ENCODE measurements at places on chromosomes 2 and 18.

GRCh38 chr2:192940767-192941166, 746.0 kb upstream of the TMEFF2 start:
- no peak for DNase-seq

GRCh38 chr2:206502729-206503128, 59.4 kb downstream of the ADAM23 start:
- DNase-seq, result no peak

- DNase-seq, result peak; percentile 24
These were observed 16.7 kb upstream of the ADI1 start for GRCh38 chr2:3535794-3536681.

DNA sequence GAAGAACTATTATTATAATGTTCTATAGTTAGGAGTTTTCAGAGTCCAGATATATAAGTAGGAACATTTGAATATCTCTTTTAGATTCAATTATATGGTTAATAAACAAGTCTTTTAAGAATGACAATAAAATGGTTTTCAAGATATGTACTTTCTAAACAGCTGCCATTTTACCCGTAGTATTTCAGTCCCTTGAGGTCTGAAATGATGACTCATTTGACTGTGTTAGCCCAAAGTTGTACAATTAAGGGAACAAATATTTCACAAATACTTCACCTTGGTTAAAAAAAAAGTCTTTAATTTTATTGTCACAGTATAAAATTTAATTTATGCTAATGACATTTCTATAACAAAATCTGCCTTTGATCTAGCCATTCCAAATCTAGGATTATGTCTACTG, 91.6 kb upstream of the TANK start:
- no peak for DNase-seq

DNA sequence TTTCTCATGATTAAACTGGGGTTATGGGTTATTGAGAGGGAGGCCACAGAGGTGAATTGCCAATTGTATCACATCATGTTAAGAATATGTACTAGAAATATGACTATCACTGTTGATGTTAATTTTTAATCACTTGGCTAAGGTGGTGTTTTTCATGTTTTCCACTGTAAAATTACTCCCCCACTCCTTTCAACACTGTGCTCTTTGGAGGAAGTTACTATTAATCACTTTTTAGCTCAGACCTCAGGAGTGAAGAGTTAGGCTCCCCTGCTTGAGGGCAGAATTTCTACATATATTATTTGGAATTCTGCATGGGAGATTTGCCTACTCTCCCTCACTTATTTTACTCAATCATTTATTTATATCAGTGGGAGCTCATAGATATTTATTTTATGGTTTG, 76.0 kb upstream of the OSR1 start:
- DNase-seq, result no peak

DNA sequence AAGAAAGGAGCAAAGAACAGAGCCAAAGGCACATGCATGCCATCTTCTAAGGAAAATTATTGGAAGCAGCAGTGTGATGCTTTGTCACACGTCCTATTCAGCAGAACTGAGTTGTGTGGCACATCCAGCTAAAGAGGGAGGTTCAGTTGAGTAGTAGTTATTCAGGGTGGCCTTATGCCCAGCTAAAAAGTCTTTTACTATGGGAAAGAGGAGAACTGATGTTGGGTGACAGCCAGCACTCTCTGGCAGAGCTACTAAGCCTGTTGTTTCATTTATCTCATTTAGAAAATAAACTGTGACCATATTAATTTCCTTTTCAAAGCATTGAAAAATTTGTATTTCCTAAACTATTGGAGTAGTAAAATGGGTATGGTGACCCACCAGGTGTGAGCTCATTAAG, 18.5 kb downstream of the ITGA6 start:
- peak; percentile 30 for DNase-seq

GRCh38 chr2:134943540-134943939, 24.9 kb downstream of the CCNT2 start:
- no peak for DNase-seq

DNA sequence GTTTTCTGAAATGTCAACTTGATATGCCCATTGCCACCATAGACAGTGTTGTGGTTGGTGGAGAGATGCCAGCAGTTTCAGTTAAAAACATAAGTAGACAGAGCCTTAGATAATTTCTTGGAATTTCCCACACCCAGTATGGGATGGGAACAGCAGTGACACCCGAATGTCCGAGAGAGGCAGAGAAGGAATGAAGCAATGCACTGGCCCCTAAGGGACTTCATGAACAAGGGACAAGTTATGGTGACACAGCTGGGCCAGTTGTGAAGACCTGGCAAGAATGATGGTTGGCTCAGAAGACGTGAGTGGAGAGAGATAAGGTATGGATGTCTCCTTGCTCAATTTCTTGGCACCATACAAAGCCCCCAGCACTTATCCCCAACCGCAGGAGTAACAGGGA, 165.2 kb upstream of the APCDD1 start:
- DNase-seq, result no peak

DNA sequence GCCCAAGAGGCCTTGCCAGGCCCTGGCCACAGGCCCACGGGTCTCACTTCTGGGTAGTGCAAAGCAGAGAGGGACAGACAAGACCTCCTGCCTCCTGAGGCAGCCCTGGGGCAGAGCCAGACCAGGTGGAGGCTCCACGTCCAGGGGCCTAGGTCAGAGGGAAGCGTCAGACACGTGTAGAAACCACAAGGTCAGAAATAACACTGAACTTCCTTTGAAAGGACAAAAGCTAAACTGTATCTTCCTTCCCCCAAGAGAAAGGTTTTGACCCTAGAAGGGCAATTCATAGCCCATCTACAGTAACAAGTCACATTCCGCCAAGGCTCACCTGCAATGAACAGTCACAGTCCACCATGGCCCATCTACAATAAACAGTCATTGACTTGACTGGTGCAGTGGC, 17.9 kb downstream of the SDC1 start:
- DNase-seq, result no peak

- no peak for DNase-seq
These were observed 335.4 kb downstream of the SLC4A3 start for GRCh38 chr2:219962801-219963200.

DNA sequence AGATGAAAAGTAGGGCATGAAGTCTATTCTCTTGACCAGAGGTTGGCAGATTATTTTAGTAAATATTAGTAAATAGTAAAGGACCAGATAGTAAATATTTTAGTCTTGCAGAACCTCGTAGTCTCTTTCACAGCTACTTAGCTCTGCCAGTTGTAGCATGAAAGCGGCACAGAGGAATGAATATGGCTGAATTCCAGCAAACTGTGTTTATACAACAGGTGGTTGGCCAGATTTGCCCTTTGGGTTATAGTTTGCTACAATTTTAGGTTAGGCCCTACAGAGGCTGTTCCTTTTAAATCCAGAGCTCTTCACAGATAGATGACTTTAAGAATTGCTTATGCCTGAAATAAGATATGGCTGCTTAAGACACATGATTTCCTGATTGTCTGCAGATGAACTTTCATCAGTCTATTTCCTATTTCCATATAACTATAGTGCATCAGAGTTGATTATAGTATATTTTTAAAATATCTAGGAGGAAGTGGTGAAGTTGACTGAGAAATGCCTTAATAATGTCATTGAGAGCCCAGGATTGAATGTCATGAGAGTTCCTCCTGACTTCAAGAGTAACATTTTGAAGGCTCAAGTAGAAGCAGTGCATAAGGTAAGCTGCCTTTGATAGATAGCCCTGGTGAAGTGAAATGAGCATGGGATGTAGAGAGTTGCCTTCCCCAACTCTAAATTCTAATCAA, 80.5 kb downstream of the TMEM185B start:
- DNase-seq, result peak; percentile 14

DNA sequence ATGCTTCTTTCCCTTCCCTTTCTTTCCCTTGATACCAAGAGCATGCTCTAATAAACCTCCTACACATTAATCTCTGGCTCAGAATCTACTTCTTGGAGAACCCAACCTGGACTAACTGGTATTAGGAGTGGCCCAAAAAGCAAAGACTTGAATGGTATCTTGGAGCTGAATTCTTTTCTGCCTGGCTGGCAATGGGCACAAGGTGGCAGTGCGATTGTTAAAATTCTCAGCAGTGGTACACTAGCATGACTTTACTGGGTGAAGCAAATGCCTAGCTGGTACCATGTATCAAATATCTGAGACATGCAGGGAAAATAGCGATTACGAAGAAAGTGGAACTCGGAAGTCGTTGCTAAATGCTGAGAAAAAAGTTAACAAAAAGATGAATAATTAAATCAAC, 376.1 kb downstream of the XIRP2 start:
- DNase-seq, result no peak

GRCh38 chr2:24676493-24676892, 116.7 kb downstream of the PTRHD1 start:
- DNase-seq, result no peak

GRCh38 chr2:6893876-6894482, 16.4 kb downstream of the RSAD2 start:
- DNase-seq, result no peak

GRCh38 chr2:146826388-146826787, 1018.4 kb upstream of the ACVR2A start:
- DNase-seq, result no peak

DNA sequence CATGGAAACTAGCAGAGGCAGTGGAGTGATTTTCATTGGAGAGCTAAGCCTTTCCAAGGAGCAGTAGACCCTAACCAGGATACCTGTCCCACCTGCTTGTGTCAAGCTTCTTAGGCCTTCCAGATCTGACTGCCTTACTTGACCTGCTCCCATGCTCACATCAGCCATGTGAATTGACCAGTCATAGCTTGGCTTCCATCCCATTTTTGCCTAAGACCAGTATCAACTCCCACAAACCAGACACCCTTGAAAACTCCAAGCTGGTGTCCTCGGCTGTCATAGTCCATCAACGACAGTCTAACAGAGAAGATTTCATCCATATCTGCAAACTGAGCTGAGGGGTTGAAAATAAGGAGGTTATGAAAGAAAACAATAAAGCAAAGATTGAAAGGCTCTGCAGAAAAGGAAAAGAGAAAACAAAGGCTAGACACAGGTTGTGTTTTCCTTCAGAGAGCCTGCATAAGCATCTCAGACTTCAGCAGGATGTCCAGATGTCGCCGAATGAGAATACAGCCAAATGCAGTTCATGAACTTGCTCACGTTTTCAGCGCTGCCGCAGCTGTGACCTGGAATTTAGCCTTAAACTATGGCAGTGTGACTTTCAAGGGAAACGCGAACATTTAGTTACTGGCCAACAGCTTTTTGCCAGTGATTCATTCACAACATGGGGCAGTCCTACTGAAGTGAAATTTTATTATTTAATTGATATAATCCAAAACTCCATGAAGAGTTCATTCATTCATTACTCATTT, 868.1 kb upstream of the ID2 start:
- DNase-seq, result no peak

GRCh38 chr18:59354731-59355130, 4.3 kb downstream of the LMAN1 start:
- no peak for DNase-seq

GRCh38 chr18:79770826-79771225, 26.9 kb upstream of the KCNG2 start:
- no peak for DNase-seq

DNA sequence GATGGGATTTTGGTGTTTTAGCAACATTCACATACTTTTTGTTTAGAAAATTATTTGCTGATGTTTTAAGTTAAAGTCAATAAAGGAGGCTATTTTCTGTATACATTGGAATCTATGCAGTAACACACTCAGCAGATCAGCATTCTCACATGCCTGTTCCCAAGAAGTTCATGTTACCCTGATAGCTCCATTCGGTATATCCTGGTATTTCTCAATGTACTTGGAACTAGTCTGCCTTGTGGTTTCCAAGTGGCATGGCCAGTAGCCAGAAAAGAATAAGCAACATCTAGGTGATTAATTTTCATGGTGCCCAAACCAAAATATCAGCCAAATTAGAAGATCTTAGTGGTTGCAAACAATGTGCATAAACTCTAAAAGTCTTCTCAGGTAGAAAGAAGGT, 5.2 kb upstream of the NCAPH start:
- DNase-seq, result no peak

- DNase-seq, result no peak
These were observed 2.0 kb downstream of the IL1R2 start for GRCh38 chr2:101993772-101994171.

DNA sequence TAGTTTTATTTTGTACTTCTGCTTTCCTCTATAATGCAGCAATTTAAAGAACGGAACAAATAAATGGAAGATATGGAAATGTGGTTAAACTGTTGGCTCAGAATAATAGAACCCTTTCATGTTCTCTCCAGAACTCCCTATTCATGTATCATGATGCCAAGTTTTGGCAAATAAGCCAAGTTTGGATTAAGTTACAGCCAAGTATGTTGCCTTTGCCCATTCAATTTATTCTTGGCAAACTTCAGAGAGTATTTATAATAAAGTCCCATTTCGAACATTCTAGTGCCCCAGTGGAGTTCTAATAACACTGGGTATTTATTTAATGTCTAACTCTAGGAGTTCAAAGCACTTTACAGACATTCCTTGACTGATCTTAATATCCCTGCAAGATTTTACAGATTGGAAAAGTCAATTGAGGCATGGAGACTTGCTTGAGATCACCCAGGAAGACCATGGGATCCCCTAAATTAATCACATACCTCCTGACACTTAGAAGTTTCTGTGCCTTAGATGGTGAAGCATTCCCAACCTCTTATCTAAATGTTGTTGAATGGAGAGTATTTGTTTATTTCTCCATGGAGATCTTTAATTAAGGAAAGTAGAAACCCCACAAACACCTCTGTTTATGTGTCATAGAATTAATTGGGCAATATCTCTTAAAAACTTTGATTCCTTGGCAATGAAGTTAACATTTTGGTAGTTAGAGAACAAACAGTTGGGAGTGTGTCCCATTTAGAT, 106.7 kb downstream of the ACKR3 start:
- no peak for DNase-seq

DNA sequence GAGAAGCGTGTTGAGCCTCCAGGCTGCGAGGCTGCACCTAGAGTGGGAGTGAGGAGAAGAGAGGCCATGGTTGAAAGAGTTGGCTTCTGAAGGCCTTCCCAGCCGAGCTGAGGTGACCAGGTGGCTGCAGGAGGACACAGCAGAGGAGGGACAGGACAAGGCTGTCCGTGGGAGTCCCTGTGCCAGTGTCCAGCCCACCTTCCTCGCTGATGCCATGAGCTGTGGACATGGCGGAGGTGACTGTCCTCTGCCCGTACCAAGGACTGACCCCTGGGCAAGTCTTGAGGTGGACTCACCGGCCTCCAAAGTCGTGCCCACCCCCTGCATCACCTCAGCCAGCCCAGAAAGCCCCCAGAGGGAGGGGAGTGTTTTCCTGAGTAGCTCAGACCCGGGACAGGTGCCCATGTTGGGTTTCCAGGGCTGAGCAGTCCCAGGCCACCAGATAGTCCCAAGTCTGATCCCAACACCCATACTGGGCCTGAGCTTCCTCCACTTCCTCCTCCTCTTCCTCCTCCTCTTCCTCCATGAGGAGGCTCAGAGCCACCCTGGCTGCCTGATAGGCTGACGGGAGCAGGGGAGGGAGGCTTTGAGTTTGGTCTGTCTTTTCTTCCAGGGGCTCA, 43.0 kb upstream of the FOSL2 start:
- DNase-seq, result no peak
